Activated naive CD8-positive, alpha-beta T cell treated with anti-CD3 and anti-CD28 coated beads, Interleukin-2, amount 10 ng/mL, durations not matched to agents 7 days and 5 days (primary cell): ENCODE measurements at places on chromosomes 11 and 22. TPM values are rescaled to one million over a fixed set of nuclear protein-coding genes. Genes with fewer than 3 reads are reported as not detected.
A peak's percentile ranks its signal among the peaks of the same experiment; 100 is the strongest.

Gene DERL3
- total RNA-seq, result 9.9 TPM

Gene CBY1
- total RNA-seq, result 22.4 TPM

Gene SOX10
- total RNA-seq, result not detected

Gene TSPAN32
- 52.3 TPM for total RNA-seq

Gene ZC3H7B
- total RNA-seq, result 51.3 TPM

Gene GDPD4
- not detected for total RNA-seq

Gene OR8G5
- total RNA-seq, result not detected

Gene TPBGL
- total RNA-seq, result 0.28 TPM

Gene NLRP14
- total RNA-seq, result not detected

Gene TBX10
- total RNA-seq, result not detected

Gene MOV10L1
- not detected for total RNA-seq

- no peak for DNase-seq
Measured at GRCh38 chr22:49662681-49663080, 165.0 kb downstream of the BRD1 start.

GRCh38 chr11:69909561-69910518 is 90.6 kb upstream of the FGF3 start:
- no peak for DNase-seq

GRCh38 chr22:50530580-50530876 is 716 bp upstream of the TYMP start:
- DNase-seq, result no peak

DNA sequence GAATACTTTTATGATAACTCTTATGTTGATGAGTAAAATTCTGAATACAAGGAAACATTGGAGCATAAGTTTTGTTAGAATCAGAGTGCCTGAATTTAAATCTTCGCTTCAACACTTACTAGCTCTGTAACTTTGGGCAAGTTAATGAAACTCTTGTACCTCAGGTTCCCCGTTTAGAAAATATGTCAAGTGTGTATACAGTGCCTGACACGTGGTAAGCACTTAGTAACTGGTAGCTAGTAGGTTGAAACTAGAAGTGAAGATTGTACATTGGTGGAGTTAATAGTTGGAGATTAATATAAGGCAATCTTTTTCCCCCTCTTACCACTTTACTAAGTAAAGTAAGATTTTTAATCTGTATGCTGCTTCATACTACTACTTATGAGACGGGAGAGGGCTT is 24.8 kb upstream of the NAT10 start:
- no peak for DNase-seq

DNA sequence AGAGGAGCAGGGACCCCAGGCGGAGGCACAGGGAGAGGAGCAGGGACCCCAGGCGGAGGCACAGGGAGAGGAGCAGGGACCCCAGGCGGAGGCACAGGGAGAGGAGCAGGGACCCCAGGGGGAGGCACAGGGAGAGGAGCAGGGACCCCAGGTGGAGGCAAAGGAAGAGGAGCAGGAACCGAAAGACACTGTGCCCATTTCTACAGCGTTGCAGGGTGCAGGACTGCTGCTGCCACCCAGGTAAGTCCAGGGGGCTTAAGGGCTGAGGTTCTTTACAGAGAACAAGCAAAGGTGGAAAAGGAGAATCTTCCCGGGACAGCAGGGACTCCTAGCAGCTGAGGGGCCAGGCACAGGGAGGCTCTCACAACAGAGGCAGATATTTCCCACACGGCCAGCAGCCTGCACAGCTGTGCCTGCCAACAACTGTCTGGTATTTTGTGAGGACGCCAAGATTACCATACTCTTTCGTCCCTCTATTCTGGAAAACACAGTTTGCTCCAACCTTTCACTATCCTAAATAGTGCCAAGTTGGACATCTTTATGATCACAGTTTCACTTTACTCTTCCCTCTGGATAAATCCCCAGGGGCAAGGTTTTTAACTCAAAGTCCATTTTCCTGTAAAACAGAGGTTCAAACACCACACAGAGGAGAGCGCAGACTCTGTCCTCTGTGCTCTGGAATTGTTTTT is 39.4 kb downstream of the SHANK2 start:
- DNase-seq, result no peak

GRCh38 chr22:42544686-42545085 is 9.1 kb upstream of the SERHL2 start:
- no peak for DNase-seq

DNA sequence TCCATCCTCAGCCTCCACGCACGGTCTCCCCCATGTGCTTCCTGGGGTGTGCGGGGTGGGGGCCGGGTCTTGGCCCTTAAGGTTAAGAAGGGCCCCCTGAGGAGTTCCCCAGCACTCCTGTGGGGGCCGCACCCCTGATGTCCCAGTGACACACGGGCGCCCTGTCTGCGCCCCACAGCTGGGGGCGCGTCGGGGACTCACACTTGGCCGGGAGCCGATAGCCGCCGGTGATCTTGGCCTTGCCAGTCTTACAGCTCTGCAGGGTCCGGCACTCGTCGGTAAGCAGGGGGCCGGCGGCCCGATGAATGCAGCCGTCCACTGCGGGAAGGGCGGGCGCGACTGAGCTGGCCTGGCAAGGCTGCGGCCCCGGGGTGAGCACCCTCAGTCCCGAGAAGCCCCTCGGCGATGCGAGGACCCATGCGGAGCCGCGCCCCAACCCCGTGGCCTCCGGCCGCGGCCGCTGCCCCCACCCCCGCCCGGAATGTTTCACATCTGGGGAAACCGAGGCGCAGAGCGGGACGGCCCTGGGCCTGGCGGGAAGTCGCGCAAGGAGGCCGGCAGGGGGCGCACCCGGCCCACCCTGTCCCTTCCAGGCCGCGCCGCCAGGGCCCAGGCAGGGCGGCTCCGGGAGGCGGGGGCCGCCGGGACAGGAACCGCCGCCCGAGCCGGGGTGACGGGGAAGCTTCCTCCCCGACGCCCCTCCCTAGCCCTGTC is 13.9 kb downstream of the OTUB1 start:
- peak; percentile 88 for DNase-seq

GRCh38 chr22:38006906-38007305 is 22.6 kb upstream of the SOX10 start:
- no peak for DNase-seq

DNA sequence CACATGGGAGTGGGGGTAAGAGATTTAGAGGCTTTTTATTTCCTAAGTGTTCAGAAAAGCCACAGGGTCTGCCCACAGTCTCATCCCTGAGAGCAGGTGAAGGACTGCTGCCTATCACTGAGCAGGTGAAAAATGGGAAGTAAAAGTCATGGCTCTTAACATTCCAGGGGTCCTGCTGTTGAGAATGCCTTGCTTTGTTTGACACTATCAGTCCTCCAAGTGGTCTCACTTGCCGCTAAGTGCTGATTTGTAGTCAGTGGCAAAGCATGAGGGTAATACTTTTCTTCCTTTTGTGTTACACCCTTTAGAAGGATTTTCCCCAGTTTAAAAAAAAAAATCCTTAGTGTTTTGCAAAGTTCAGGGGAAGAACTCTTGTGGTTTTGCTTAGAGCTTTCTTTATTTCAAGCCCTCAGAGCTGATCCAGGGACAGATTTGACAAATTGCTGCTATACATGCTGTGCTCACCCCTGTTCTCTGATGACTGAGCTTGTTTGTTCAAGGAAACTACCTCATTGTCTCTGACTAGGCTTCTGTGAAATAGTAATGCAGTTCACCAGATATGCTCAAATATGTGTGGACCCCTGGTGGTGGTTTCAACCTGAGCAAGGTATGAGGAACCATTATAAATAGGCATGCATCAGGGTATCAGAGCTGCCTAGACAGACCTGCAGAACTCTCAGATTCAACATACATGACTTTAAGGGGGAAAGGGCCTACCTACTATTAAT is 141.0 kb downstream of the ARHGAP42 start:
- no peak for DNase-seq

GRCh38 chr22:48453171-48453570 is 1374.5 kb downstream of the BRD1 start:
- no peak for DNase-seq

GRCh38 chr11:35619116-35619854 is 1.0 kb downstream of the FJX1 start:
- peak; percentile 41 for DNase-seq

- DNase-seq, result no peak
Measured at GRCh38 chr11:119424775-119425174, 1.8 kb upstream of the THY1 start.

DNA sequence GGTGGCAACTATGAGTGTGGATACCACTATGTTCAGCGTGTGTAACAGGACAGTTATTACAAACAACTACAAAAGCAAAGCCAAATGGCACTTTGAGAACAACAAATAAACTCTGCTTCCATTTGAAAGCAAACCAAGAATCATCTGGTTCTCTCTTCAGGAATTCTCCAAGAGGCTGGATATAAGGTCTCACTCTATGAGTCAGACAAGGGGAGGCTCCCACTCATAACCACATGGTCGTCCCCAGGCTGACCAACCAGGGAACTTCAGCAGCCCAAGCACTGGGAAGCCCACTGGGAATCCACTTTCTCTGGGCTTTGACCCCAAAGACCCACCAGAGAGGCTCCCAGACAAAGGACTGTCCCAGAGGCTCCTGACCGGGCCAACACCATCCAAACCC is 35.3 kb downstream of the DGCR2 start:
- DNase-seq, result no peak

DNA sequence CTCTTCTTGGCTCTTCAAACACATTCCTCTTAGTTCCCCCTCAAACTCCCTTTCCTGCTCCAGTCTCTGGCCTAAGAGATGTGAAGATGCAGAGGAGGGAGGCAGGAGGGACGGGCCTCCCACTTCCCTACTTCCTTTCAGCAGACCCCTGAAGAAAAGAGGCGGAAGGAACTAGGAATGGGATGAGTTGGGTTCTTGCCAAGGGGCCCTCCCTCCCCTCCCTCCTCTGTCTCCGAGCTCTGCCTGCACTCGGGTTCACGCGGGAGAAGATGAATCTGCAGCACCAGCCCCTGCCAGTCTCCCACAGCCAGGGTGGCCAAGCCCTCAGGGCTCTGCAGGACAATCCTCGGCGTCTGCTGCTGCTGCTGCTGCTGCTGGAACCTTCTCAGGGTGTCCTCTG is 24.3 kb upstream of the PKNOX2 start:
- no peak for DNase-seq

- DNase-seq, result no peak
Measured at GRCh38 chr11:35579557-35580396, 38.5 kb upstream of the FJX1 start.

- DNase-seq, result no peak
Measured at GRCh38 chr11:62269654-62270278, at the start of gene SCGB2A2. Gene SCGB2A2 (plus strand): TSS chr11:62270158. CDS start chr11:62270217, 59 bp downstream.

DNA sequence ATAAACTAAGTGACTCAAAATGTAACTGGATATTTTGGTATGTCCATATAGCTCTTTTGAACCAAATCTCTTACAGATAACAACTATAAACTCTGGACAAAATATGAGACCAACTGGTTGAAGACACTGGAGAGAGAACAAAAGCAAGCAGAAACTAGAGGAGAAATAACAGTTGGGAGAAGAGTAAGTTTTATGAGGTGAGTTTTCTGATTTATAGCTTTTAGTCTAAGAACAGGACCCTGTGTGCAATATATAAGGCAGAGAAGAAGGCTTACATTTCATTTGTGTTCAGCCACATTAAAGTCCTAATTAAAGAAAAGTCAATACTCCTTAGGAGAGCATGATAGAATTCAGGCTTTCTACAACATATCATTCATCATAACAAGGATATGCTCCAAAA is 71.0 kb upstream of the AMOTL1 start:
- DNase-seq, result no peak

DNA sequence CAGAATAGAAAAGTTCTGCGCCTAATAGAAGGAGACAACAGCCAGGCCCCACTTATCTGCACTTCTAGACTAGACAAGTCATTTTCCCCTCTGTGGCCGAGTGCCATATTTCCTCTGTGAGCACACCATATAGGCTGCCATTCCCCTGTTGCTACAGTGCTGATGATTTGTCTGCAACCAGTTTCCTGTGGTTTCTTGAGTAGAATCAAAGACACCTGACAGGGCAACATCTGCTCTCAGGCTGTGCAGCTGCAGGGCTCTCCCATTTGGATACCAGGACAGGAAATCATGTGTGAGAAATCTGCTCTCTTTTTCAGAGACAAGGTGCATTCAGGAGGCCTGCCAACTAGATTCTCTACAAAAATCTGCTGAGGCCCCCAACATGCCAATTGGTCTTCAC is 879.3 kb downstream of the DLG2 start:
- no peak for DNase-seq

- no peak for DNase-seq
Measured at GRCh38 chr11:127943763-127944162, 643.6 kb downstream of the ETS1 start.

DNA sequence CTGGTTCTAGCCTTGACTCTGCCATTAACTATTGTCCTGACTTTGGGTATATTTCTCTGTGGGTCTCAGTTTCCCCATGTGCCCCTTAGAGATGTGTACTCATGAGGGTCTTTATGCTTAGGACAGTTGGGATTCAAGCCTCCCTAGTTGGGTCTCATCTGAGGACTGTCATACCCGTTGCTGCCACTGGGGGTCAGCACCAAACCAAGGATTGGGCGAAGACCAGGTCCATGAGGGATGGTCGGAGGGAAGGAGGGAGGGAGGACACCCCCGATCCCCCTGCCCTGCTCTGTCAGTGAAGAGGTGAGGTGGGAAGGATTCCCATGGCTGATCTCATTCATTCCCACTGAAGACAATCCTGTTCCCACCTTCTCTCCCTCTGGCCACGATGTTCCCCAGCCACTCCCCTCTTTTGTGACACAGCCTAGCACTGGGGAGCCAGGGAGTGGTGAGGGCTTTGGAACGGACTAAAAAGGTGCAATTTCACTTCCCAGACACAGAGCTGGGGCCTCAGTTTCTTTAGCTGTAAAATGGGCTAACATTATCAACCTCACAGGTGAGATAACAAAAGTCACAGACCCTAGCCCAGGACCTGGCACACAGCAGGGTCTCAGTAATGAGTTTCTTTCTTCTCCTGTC is 12.4 kb upstream of the KLHL35 start:
- DNase-seq, result peak; percentile 78

- DNase-seq, result no peak
Measured at GRCh38 chr11:115891581-115891980, 387.4 kb upstream of the CADM1 start.

GRCh38 chr22:39534591-39535356 is 2.2 kb upstream of the RPS19BP1 start:
- peak; percentile 91 for DNase-seq

DNA sequence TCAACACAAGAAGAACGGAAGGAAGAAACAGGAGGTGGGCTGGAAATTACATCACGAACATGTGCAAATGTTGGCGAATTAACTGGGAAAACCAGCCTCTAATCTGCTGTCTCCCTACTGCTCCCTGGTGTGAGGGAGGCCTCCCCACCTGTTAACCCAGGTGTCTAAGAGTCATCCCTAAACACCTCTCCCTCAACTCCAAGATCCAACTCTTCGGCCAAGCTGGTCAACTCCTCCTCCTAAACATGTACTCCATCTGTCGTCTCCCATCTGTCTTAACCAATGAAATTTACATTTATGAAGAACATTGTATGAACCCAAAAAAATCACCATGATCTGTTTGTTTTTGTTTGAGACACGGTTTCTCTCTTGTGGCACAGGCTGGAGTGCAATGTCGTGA is 154.2 kb downstream of the LARGE1 start:
- DNase-seq, result no peak

DNA sequence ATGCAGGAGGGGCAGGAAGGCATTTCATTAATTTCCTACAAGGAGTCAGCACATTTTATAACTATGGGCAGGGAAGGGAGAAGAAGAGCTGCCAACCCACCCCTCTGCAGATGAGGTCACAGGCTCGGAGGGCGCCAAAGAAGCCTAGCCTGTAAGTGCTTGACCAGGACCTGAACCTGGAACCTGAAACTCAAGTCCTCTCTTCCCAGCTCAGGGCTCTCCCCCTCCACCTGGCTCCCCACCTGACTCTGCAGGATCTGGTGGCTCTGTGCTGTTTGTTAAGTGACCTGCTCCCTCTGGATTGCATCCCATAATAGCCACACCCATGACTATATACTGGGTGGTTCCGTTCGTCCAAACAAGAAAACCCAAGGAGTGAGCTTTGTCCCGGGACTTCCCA is 27.3 kb downstream of the SCGB1A1 start:
- DNase-seq, result no peak

GRCh38 chr11:8729067-8729466 is 46.5 kb downstream of the RPL27A start:
- DNase-seq, result no peak
